Endothelial cell of umbilical vein (primary cell): ENCODE measurements at places on chromosomes 2 and 18. TPM values are rescaled to one million over a fixed set of nuclear protein-coding genes. Genes with fewer than 3 reads are reported as not detected.

GRCh38 chr2:62738981-62739936 is 33.7 kb downstream of the EHBP1 start:
- peak; percentile 9 for DNase-seq

DNA sequence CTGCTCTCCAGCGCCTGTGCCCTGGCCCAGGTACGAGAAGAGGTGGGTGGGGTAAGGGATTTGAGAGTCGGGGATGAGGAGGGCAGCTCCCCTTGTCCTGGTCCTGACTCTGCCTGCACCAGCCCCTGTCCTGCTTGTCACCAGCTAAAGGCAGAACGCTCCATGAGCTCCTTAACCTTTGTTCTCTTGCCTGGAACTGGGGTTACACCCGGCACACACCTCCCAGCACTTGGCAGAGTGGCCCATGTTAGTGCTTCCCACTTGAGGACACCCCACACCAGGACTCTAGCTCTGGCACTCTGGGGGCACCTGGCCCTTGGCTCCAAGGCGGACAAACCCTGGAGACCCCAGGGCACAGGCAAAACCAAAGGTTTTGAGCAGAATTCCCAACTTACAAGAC is 19.2 kb downstream of the ANO7 start:
- no peak for DNase-seq

- no peak for DNase-seq
Measured at GRCh38 chr2:109340381-109340780, 211.4 kb downstream of the SH3RF3 start.

DNA sequence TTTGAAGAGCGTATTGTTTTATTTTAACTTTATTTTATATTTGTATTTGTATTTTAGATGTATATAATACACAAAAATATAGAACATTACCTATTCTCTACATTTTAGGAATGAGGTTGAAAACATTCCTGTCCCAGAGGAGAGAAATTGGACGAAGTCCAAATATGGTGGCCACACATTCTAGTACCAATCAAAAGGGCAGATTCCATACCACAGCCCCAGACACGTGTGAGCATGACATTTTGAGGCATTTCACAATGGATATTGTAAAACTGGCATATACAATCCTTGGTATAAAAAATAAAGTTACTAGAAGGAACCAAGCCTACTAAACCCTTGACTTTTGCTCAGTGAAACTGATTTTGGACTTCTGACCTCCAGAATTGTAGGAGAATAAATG is 50.6 kb downstream of the C2orf76 start:
- DNase-seq = no peak

DNA sequence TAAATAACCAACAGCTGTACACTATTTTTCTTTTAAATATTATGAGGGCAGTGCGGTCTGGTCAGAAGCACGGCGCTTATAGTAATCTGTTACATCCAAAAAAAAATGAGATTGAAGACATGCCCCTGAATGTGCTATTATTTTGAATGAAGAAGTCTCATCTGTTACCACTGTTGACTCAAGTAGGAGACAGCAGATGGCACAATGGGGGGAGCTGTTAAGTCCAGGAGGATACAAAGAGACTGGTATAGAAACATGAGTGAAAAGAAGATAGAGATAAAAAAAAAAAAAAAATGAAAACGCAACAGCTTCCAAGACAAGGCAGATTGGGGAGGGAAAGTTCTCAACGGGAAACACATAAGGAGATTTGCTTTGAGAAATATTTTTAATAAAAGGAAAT is 425.5 kb upstream of the PKDCC start:
- DNase-seq = no peak

DNA sequence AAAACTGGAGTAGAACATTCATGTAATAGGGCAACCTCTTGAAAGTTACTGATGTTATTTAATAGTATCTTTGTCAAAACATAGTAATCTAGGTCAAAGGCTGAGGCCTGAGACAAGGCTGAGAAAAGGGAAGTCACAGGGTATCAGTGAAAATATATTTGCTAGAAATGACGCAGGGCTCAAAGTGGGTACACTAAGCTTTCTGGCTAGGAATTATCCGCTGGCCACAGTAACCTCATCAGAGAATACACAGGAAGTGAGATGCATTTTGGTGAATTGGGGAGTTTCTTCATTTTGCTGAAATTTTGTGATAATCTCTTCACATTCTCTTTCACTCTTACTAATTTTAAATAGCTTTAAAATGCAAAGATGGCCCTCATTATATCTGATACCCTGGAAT is 206.8 kb downstream of the OTX1 start:
- DNase-seq = no peak

DNA sequence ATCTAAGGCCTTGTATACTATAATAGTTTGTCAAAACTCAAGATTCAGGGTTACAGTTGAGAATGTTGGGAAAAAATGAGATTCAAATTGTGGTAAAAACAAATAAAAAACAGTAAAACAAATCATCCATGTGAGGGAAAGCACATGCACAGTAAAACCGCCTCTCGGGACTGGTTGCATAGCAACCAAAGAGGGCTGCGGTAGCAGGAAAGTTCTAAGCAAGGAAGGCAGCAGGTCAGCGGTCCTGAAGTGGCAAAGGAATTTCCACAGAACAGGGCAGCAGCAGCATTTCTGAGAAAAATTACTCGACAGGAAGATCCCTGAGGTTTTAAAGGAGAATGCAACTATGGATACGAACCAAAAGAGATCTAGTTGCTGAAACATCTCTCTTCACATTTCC is 93.7 kb downstream of the DYNAP start:
- peak; percentile 2 for DNase-seq

- no peak for DNase-seq
Measured at GRCh38 chr18:59763541-59764136, 66.4 kb upstream of the CCBE1 start.

DNA sequence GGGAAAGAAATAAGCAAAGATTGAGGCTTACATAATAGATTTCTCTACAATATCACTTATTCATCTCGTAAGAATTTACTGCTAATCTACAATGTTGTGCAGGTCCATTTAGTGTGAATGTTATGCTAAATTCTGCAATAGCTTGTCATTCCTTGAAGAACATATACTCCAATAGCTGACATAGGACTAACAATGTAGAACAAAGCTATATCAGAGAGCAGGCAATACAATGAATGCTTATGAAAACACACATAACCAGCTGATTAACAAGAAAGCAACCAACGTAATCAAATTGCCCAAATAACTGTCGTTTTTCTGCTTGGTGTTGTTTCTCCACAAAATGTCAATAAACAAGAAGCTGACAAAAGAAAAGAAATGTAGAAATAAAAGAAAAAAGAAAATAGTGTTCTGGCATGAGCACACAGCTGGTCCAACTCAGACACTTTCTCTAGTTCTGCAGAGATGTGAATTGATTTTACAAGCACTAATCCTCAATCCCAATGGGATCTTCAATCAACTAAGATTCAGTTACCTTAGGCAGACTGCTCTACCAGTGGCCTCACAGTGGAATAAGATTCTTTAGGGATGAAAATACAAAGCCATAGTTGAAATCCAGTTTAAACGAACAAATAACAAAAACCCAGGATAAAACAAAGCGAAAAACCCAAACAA is 1024.7 kb upstream of the PIK3C3 start:
- DNase-seq = no peak

DNA sequence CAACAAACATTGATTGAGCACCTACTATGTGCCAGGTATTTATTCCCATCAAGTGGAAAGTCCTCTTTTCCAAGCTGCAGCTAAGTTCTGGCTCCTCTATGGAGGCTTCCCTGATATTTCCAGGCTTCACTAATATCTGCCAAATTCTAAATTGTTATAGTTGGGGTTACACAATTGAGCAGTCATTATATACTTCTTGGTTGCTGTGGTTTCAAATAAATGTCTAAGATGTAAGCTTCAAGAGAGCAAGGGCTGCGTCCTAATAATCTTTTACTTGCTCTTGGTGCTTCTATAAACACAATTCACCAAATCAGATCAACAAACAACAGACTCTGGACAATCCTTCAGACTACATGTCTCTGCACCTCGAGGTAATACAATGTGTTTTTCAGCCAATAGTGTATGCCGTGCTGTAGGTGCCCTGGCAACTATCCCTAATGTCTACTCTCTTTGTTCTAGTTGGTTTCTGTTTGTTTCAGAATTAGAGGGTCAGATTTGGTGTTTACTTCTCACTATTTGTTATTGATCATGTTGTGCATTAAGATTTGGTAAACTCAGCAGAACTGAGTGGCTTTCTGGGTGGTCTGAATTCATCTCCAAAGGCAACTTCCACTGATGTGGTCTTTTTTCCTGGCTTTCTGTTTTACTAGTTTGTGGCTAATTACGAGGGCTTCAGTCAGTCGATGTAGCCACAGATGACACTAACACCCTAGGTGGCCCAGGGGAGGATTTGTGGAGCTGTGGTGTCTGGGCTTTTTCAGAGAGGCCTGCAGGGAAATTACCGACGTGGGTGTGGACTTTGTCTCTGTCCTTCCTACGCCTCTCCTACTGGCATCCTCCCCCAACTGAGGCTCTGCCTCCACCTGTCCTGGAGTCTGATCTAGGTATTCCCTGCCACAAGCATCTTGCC is 50.4 kb downstream of the CDCA7 start:
- DNase-seq = no peak

GRCh38 chr18:12779456-12779855 is 76.6 kb downstream of the PSMG2 start:
- no peak for DNase-seq

DNA sequence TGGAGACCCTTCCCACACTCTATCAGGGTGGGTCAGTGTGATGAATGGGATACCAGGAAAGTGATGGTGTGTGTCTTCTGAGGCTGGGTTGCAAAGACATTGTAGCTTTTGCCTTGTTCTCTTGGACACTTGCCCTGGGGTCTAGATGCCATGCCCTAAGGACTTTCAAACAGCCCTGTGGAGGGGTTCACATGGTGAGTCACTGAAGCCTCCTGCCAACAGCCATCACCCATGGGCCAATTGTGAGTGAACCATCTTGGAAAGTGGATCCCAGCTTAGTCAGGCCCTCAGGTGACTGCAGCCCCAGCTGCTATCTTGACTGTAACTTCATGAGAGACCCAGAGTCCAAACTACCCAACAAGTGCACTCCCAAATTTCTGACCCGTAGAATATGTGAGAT is 25.8 kb upstream of the IGFBP5 start:
- no peak for DNase-seq

DNA sequence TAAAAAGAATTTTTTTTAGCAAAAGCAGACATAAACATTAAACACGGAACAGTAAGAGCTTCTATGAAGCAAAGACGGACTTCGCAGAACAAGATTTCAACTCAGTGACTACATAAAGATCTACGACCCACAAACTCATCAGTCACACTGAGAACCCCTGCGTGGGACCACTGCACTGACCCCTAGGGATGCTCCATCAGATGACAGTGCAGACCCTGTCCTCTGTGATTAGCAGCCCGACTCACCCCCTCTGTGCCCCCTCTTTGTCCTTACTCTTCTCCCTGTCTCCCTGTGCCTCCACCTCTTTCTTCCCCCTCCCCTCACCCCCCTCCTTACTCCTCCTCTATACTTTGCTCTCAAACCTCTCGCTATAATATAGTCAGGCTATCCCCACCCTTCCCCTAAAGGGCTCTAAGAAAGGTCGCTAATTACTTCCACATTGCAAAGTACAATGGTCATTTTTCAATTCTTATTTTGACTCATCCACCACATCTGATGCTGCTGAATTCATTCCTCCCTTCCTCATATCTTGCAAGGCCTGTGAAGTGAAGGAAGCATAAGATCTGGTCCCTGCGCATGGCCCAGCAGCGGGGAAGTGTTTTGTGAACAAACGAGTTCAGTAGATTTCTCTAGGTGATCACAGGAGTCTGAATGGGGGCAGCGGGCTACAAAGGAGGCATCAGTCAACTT is 89.3 kb downstream of the CABYR start:
- no peak for DNase-seq

DNA sequence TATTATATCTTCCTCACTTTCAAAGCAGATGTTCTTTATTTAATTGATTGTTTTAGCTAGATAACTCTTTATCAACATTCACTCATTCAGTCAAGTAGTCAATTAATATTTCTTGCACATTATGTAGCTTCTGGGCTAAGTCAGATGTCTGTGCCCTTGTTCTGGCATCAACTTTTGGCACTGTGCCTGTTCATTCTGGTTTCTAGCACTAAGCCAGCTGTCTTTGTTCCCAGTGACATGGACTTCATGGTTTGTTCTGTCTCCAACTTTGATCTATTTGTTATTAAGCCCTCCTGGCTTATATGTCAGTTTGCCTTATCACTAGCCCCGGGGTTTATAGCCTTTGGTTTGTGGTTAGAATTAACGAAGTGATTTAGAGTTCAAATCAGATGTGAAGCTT is 247.9 kb upstream of the SYT4 start:
- DNase-seq = no peak

DNA sequence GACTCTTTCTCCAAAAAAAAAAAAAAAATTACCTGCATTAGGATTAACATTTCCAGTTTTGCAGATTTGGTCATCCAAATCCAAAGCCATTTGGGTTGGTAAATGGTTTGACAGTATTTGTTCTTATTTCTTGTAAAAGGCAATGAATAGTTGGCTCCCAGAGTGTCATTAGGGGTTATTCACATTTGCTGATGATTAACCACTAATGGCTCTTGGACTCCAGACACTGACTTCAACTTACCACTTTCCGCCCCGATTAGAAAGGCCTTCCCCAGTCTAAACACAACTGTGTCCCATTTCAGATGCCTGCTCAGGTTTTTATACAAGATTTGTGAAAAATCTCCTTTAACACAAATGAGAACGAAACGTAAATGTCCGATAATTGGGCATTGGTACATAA is 9.6 kb upstream of the TGIF1 start:
- no peak for DNase-seq

Gene FBXO15
- not detected in 2 replicates for total RNA-seq

Gene IL18RAP
- not detected in 2 replicates for total RNA-seq

Gene ABCG8
- total RNA-seq = not detected in 2 replicates

Gene SCG2
- not detected in 2 replicates for total RNA-seq

Gene GCG
- total RNA-seq = not detected in 2 replicates

Gene FAM237A
- total RNA-seq = not detected in 2 replicates

Gene OR6B2
- total RNA-seq = not detected in 2 replicates

Gene RFX8
- total RNA-seq = 0.46 and 1.00 TPM in 2 replicates
